Hematopoietic multipotent progenitor cell treated with erythropoietin and hydrocortisone succinate and interleukin-3 and kit ligand, for 8 days (in vitro differentiated cells): ENCODE measurements at places on chromosomes 12 and 14.

- DNase-seq = no peak
Measured at GRCh38 chr14:31294746-31295405, 87.3 kb upstream of the HECTD1 start.

- peak; percentile 39 for DNase-seq
Measured at GRCh38 chr14:80933282-80933681, 8.3 kb downstream of the CEP128 start.

- DNase-seq = no peak
Measured at GRCh38 chr12:115763982-115764621, 513.4 kb downstream of the MED13L start.

- no peak for DNase-seq
Measured at GRCh38 chr12:86597431-86597830, 341.2 kb upstream of the MGAT4C start.

GRCh38 chr12:48651681-48652080, 30.4 kb downstream of the KANSL2 start:
- DNase-seq = no peak
